NCI-H1930 (cell line): ENCODE measurements at places on chromosomes 12 and 14.

DNA sequence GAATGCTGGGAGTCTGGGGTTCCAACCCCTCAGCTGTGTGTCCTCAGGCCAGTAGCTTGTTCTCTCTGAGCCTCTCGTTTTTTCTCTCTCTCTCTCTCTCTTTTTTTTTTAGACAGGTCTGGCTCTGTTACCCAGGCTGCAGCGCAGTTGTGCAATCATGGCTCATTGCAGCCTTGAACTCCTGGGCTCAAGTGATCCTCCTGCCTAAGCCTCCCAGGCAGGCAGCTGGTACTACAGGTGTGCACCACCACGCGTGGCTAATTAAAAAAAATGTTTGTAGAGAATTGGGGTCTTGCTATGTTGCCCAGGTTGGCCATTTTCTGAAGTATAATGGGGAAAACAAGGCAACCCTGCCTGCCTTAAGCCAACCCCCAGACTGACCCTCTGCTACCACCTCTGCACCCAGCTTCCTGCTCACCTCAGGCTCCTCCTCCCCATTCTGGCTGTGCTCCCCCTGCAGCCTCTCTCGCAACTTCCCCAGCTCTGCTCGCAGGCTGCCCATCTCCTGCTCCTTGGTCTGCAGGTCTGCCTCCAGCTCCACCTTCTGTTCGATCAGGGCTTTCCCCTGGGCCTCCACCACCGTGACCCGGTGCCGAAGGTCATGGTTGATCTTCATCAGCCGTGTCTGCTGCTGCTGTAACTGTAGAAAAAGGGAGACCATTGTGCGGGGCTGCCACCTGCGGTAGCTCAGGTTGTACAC is 35.2 kb downstream of the RILPL1 start:
- no peak for DNase-seq

DNA sequence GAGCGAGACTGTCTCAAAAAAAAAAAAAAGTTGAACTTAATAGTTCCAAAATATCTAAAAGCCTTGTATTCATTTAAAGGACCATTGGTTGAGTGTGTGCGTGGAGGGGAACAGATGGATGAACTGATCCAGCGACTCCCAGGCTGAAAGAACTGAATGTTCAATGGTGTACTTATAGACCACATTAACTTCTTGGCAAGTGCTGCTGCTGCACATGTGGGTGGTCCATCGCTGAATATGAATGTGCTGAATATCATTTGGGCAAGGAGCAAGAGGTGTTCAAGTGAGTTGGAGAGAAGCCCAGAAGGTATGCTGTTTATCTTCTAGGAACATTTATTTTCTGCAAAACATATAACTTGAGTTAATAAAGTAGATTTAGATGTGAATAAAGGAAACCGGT is 289.0 kb upstream of the RPL10L start:
- DNase-seq: no peak

DNA sequence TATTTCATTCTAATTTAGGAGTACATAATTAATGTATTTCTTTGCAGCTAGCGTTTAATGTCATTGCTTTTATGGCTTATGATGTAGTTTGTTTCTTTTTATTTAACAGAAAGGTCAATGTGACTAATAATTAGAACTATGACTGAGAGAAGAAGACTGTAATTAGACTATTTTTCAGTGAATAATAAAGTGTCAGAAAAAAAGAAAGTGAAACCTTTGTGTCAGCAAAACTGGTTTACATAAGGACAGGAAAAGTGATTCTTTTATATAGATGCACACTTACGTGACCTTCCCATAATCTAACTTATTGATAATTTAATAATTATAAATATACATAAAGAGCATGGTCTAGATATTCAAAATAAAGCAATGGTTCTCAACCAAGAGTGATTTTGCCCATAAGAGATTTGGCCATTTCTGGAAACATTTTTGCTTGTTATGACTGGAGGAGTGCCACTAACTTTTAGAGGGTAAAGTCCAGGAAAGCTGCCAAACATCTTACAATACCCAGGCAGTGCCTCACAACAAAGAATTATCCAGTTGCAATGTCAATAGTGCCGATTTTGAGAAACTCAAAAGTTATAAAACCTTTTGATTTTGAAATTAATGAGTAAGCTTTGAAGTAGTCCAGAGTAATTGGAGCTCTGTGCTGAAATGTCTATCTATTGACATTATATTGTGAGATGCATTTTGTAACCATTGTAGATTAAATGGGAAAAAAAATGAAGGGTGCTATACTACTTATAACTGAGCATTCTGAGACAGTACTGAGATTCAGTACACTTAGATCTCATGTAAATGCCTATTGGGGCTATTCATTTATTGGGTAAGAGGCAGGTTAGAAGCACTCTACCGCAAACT is 227.1 kb downstream of the C12orf50 start:
- no peak for DNase-seq

GRCh38 chr14:52840877-52841276 is 49.5 kb upstream of the GNPNAT1 start:
- DNase-seq: no peak

- no peak for DNase-seq
These were observed 48.0 kb upstream of the RIMBP2 start for GRCh38 chr12:130764073-130764472.

DNA sequence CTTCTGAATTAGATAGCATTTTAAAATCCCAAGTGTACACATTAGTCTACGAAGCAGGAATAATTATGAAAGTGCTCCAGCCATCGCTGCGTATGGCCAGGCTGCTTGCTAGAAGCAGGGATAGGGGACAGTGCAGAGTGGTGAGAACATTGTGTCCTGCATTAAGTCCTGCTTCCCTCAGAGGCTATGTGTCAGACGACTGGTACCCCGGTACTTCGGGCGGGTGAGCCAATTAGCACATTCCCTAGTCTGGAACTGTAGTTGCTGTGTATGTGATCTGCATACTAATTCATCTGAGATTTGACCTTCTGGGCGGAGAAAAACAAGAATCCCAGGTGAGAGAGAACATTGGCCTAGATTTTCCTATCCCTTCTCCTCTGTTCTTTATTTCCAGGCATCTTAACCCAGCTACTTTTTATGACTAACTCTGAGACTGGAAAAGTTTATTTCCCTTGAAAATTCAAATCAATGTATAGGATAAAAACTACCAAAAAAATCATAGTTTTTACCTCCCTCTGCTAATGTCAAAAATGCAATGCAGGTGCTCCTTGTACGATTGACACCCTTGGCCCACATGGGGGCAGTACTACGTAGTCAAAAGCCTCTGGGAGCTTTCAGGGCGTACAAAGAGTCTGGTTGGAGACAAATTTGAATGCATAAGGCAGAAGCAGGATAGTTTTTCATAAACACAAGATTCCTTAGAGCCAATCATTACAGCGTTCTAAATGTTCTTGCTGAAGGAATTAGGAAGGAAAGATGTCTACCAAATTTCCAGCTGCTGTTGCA is 764.3 kb downstream of the NOVA1 start:
- DNase-seq: peak; percentile 75

GRCh38 chr14:49961270-49962222 is 68.7 kb downstream of the ARF6 start:
- no peak for DNase-seq

GRCh38 chr14:95495538-95496025 is 20.9 kb downstream of the SYNE3 start:
- DNase-seq: no peak

DNA sequence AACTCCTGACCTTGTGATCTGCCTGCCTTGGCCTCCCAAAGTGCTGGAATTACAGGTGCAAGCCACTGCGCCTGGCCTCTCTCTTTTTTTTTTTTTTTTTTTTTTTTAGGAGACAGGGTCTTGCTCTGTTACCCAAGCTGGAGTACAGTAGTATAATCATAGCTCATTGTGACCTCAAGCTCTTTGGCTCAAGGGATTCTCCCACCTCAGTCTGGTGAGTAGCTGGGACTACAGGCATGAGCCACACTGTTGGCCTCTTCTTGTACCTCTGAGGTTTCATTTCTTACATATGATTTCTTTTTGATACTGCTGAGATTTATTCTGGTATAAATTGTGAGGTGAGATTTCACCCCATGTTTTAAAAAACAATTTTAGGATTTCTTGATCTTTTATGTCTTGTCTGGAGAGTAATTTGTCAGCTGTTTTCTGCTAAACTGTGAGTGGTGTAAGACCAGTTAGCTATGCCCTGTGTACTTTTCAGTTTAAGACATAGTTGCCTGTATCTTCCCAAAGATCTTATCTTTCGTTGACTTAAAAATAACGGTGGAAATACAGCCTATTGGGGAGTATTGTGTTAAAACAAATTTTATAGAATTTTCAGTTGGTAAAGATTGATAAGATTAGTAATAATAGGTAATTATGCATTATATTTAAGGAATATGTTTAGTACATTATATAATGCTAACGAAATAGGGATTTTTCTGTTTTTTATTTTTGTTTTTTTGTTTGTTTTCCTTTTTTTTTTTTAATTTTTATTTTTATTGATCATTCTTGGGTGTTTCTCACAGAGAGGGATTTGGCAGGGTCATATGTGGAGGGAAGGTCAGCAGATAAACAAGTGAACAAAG is 31.7 kb downstream of the WDR20 start:
- DNase-seq: no peak

DNA sequence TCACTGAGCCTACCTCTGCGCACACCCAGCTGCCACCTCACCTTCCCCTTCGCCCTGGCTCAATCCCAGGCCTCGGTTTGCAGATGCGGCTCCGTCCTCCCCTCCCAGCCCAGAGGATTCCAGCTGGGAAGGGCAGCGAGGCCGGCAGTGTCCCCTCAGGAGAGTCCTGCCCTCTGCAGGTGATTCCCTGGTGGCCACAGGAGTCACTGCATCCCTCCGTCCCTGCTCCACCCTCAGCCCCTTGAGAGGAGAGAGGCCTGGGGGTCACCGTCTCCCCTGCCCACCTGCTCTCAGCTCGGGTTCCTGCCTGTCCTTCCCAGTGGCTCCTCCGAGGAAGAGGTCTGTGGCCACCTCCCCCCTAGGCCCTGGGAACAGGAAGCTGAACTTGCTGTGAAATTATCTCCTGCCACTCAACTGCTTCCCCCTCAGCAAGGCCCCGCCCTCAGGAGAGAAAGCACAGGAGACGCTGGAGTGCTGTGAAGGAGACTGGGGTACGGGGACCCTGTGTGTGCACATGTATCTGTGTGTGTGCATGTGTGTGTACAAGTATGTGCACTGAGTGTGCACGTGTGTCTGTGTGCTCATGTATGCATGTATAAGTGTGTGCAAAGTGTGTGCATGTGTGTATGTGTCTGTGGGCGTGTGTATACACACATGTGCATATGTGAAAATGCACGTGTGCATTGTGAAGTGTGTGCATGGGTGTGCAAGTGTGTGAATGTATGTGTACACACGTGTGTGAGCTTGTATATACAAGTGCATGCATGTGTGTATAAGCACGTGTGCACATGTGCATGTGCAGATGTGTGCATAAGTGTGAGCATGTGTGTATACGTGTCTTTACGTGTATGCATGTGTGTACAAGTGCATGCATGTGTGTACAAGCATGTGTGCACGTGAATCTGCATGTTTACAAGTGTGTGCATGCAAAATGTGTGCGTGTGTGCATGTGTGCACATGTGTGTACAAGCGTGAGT is 13.2 kb upstream of the GALNT9 start:
- DNase-seq: no peak

GRCh38 chr14:26138764-26139445 is 458.9 kb downstream of the NOVA1 start:
- DNase-seq: no peak
